ENCODE measurements at places on chromosomes 3 and 15.
A peak's percentile ranks its signal among the peaks of the same experiment; 100 is the strongest.

DNA sequence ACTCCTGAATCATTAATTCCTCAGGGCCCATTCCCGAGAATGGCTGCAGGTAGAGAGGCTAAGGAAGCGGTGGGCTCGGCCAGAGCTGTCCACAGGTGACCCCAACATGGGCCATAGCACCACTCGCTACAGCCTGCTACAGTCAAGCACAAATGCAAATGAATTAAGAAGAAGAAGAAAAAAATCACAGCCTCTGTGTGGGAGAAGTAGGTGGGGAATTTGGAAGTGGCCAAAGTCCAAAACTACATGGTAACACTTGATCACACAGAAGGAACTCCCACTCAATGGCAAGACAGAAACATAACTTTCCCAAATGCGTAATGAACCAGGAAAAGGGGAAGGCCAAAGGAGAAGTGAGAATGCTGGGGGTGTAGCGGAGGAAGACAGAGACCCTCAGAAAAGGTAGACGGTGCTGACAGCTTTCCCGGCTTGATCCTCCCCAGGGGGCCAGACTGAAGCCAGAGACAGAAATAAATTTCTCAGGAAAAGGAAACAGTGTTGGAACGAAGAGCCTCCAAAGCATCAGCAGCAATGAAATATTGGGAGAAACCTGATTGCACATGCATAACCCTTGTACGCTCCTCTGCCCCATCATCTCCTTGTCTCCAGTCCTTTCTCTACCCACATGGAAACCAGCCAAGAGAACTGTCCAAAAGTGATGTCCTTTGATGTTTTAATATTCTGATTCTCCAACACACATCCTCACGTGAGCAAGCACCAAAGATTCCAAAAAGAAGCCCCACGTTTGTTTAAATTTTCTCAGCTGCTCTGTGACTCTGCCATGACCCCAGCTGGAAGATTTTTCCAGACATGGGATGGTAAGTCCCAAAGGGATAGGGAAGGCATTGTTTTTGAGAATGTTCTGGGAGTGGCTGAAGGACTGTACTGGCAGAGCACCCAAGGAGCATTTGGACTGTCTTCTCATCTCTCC, 107.6 kb downstream of the OXNAD1 start:
- DNase-seq: no peak

- no peak for DNase-seq
Observed at GRCh38 chr3:42438758-42439157, 28.3 kb upstream of the LYZL4 start.

DNA sequence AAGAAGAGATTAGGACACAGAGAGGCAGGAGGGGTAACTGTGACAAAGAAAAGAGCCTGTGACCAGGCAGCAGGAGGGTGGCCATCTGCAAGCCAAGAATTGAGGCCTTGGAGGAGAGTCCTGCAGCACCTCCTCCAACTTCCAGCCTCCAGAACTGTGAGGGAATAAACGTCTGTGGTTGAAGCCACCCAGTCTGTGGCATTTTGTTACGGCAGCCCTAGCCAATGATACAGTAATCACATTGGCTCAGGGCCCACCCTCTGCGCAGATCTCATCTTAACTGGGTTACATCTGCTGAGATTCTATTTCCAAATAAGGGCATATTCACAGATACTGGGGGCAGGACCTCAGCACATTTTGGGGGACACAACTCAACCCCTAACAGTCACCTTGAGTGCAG, 11.3 kb downstream of the SELENOS start:
- DNase-seq: no peak

DNA sequence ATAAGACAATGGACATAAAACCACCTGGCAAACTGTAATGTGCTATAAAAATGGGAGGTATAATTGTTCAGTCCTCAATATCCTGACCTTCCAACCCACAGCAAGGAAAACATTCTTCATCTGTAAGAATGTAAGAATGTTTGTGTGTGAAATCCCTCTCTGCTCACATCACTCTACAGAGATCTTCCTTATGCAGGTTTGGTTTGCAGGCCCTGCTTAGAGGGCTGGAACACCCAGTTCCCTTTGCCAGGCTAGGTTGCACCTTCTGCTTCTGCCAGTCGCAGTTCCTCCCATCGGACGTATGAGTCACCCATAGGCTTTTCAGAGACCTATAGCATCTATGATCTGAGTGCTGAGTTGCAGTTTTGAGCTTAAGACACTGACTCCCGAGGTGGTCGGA, 24.1 kb upstream of the MINAR1 start:
- no peak for DNase-seq

GRCh38 chr3:39277893-39278615, 1.8 kb downstream of the CX3CR1 start:
- DNase-seq: no peak

GRCh38 chr3:150106740-150107428, 136.2 kb upstream of the PFN2 start:
- DNase-seq: peak; percentile 50

GRCh38 chr3:37024092-37024491, 30.8 kb downstream of the MLH1 start:
- no peak for DNase-seq

DNA sequence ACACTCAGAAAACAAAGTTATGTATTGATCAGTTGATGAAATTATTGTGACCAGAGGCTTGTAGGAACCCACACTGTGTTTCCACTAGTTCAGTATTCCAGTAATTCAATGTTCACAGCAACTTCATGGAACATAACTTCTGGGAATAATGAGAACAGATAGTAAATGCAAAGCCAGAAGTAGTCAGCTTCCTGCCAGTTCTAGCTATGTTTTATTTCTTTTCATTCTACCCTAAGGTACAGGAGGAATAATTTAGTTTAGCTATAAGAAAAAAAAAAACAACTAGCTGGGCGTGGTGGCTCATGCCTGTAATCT, 48.6 kb downstream of the ARHGEF26 start:
- no peak for DNase-seq

- no peak for DNase-seq
Observed at GRCh38 chr15:89677381-89677780, 1.8 kb downstream of the PLIN1 start.

GRCh38 chr3:142269767-142270166, 44.4 kb upstream of the GK5 start:
- DNase-seq: no peak

- no peak for DNase-seq
Observed at GRCh38 chr3:102727340-102727739, 292.5 kb downstream of the ZPLD1 start.

DNA sequence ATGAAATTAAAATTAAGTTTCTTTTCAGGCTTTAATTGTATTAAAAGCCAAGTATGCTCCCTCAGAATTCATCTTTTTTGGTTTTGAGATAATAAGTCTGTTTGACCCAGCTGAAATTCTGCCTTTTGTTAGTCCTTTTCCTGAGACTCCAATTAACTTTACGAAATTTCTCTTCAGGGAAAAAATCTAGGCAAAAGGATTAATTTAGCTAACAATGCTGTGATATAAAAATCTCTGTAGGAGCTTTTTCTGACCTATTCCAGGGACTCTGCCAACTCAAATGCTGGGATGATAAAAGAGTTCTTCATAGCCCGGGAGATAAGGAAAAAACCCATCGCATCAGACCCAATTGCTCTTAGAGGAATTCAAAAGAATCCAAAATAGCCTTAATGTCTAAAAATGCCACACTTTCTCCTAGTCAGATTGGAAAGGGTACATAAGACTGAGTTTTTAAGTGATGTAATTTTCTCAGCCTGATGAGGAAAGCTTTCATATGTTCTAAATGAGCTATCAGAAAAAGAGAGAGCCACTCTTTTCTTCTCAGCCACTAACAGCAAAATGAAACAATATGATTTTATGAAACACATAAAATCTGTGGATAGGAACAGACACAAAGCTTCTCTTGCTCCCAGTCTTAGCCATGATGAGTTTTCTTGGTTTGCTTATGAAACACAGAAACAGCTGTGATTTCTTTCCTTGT, 405.1 kb downstream of the ROBO1 start:
- DNase-seq: no peak

DNA sequence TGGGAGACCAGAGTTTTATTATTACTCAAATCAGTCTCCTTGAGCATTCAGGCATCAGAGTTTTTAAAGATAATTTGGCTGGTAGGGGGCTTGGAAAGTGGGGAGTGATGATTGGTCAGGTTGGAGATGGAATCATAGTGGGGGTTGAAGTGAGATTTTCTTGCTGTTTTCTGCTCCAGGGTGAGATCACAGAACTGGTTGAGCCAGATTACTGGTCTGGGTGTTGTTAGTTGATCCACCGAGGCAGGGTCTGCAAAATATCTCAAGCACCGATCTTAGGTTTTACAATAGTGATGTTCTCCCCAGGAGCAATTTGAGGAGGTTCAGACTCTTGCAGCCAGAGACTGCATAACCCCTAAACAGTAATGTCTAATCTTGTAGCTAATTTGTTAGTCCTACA, 141.0 kb downstream of the OTOL1 start:
- no peak for DNase-seq

- DNase-seq: no peak
Observed at GRCh38 chr15:32657198-32657883, 15.8 kb downstream of the SCG5 start.

DNA sequence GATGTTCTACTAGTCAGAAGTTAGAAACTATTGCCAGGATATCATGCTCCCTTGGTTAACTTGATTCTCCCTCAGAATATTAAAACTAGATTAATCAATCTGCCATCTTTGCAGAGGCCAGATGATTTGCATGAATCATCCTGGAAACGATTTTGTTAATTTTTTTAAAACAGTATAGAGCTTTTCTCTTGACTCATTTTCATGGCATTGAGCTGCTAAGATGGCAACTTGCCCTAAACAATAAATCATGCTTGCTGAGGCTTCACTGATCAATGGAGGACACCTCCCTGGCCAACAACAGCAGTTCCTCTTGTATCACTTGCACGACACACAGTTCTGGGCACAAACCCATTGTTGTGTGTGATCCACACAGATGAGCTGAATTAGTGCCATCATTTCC, 109.1 kb downstream of the COL6A6 start:
- no peak for DNase-seq

GRCh38 chr15:83282776-83283137, 1.7 kb downstream of the BNC1 start:
- DNase-seq: no peak

GRCh38 chr3:169998668-169999131, 32.1 kb downstream of the SEC62 start:
- DNase-seq: no peak

- no peak for DNase-seq
Observed at GRCh38 chr15:38247336-38247735, 5.3 kb upstream of the SPRED1 start.

- DNase-seq: no peak
Observed at GRCh38 chr15:73965094-73965757, 26.9 kb downstream of the STOML1 start.

DNA sequence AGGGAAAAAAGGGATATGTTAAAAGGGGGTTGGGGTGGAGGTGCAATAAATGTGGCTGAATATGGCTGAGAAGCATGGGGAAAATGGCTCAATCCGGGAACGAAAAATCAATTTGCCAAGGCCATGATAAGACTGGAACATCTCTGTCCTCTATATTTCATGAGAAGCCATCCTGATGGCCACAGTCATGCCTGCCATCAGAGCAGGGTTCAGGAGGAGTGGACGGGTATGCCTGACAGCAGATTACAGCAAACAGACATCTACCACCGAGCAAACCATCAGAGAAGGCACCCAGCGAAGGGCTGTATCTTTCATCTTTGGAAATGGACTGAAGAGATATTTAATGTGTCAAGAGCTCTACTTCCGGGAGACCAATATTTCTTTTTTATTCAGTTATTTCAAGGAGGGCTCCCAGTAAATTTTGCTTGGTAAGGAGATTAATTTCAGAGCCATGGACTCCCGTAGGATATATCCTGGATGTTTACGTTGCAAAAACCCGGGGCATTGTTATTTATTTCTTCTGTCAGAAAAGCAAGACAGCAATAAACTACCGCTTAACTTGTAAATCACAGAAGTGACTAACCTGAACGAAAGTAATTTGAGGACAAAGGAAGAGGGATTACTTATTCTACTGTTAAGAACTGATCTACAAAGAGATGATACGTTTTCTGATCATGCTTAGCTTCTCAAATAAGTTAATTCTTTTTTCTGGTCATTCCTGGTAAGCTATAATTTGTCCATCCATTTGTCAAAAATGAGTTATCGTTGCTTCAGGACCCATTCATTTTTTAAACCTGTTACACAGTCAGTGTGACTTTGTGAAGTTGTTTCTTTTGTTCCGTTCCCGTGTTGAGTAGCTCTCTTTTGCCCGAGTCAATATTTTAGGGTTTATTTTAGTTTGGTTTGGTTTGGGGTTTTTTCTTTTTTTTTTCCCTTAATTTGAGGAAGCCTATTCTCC, 80.6 kb upstream of the CHD2 start:
- DNase-seq: no peak

DNA sequence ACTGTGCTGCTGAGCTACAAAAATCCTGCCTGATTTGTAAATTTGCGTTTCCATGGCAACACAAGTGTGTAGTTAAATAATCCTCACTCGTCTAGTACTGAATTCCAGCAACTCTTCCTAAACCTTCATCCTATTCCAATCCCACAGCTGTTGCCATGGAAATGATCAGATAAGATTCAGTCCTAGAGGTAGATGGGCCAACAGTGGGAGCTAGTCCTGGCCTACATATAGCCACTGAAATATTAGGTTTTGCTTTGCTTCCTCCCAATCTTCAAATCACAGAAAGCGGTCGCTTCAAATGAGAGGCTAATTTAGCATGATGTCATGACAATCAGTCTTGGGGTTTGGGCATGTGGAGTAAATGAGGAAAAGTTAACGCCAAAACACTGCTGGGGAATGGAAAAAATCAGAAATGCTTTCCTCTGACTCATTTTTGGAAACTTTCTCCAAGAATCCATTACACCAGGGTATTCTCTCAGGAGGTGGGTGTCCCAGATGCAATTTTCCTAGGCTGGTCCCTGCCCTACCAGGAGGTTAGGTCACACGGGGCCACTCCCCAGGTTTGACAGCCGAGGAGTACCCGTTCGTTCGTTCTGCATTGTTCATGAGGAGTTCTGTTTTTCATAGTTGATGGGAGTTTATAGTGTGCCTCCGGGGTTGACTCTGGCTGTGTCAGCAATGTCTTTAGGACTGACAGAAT, 159.2 kb upstream of the SLCO3A1 start:
- DNase-seq: no peak

- DNase-seq: no peak
Observed at GRCh38 chr3:12190832-12191231, 32.1 kb upstream of the TIMP4 start.

DNA sequence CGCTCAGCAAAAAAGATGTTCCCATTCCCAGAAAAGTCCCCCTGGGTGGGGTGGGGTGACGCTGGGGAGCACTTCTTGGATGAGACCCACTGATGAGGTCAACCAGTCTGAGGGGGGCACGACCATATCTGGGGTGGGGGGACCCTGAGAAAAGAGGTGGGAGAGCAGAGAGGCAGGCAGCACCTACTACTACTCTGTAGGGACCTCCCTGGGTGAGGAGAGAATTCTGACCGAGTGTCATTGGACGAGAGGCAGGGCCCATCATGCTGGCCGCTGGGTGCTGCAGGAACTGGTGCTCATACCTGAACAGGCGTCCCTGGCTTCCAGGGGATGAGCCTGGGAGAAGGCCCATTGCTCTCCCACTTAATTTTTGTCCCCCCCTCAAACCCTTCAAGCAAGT, 158.8 kb downstream of the KLF13 start:
- DNase-seq: no peak
